ENCODE measurements at places on chromosomes 16 and 17.

DNA sequence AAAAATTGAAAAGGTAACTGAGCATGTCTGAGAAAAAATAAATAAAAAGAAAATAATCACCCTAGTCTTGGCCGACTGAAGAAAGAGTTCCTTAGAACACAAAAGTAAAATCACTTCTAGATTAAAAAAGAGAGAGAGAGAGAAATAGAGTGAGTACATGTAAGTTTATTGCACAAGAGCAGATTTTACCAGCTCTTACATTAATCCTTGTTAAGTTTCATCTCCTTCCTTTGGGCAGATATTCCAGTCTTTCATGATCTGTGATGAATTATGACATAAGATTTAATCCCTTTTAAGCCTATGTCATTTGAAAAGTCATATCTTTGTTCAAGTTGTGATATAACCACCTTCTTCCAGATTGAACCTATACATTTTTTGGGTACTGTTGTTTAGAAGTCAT is 54.8 kb downstream of the NFAT5 start:
- no peak for DNase-seq

GRCh38 chr17:78127239-78127887 is 1.2 kb downstream of the TMC6 start:
- DNase-seq: peak; percentile 56

- no peak for DNase-seq
Measured at GRCh38 chr17:50762177-50762576, 5.1 kb downstream of the ANKRD40CL start.

GRCh38 chr17:61383689-61384201 is 15.9 kb upstream of the TBX2 start:
- DNase-seq: no peak

GRCh38 chr16:69012906-69013305 is 92.5 kb upstream of the HAS3 start:
- DNase-seq: no peak

GRCh38 chr17:42342242-42343008 is 45.8 kb downstream of the STAT3 start:
- peak; percentile 51 for DNase-seq

DNA sequence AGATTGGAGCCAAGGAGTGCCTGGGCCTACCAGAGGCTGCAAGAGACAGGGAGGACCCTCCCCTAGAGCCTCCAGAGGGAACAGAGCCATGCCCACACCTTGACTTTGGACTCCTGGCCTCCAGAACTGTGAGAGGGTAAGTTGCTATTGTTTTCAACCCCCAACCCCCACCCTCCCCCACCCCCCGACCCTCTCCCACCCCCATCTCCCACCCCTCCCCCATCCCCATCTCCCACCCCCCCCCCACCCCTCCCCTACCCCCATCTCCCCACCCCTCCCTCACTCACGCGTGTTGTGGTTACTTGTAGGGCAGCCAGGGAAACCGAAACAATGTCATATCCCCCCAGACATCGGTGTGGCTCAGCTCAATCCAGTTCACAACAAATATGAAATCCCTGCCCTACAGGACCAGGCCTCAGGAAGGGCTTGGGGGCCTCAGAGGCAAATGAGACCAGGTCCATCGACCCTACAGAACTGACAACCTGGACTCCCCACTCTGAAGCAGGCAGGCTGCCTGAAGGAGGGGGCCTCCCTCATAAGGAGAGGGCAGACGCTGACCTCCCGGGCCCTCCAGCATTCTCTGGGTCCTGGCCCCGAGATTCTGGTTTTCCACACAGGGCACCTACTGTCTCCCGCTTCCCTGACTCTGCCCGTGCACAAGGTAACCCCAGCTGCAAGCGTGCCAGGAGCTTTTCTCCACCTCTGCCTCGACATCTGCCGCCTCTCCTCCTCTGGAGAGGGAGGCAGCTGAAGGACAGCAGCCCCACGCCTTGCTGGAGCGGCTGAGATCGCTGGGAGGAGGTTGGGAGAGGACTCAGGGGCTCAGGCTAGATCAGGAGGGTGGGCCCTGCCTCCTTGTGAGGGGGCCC is 3.0 kb upstream of the ZCCHC14 start:
- DNase-seq: no peak

GRCh38 chr16:72749091-72749490 is 298.8 kb downstream of the ZFHX3 start:
- DNase-seq: no peak

DNA sequence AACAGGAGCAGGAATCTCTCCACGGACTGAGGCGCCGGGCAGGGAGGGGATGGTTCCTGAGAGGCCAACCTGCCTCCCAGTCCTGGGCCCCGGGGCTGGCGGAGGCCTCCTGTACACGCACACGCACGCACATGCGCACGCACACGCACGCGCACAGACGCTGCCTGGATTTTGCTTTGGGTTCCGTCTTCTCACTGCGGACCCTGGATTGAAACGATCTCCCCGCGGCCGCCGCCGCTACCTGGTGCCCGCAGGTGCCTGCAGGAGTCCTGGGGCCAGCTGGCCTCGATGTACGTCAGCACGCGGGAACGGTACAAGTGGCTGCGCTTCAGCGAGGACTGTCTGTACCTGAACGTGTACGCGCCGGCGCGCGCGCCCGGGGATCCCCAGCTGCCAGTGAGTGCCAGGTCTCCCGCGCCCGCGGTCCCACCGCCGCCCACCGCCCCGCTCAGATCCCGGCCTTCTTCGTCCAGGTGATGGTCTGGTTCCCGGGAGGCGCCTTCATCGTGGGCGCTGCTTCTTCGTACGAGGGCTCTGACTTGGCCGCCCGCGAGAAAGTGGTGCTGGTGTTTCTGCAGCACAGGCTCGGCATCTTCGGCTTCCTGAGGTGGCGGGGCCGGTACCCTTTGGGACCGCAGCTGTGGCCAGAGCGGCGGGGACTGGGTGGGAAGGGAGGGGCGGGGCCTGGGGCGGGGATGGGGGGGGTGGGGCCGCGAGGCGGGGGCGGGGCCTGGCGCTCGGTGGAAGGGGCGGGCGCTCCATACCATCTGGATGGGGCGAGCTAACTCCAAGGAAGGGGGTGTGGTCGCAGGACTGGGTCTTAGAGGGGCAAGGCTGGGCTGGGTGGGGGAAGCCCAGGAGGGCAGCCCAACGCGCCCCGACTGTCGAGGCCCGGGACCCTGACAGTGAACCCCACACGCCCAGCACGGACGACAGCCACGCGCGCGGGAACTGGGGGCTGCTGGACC is 12.3 kb downstream of the CES4A start:
- DNase-seq: peak; percentile 44

DNA sequence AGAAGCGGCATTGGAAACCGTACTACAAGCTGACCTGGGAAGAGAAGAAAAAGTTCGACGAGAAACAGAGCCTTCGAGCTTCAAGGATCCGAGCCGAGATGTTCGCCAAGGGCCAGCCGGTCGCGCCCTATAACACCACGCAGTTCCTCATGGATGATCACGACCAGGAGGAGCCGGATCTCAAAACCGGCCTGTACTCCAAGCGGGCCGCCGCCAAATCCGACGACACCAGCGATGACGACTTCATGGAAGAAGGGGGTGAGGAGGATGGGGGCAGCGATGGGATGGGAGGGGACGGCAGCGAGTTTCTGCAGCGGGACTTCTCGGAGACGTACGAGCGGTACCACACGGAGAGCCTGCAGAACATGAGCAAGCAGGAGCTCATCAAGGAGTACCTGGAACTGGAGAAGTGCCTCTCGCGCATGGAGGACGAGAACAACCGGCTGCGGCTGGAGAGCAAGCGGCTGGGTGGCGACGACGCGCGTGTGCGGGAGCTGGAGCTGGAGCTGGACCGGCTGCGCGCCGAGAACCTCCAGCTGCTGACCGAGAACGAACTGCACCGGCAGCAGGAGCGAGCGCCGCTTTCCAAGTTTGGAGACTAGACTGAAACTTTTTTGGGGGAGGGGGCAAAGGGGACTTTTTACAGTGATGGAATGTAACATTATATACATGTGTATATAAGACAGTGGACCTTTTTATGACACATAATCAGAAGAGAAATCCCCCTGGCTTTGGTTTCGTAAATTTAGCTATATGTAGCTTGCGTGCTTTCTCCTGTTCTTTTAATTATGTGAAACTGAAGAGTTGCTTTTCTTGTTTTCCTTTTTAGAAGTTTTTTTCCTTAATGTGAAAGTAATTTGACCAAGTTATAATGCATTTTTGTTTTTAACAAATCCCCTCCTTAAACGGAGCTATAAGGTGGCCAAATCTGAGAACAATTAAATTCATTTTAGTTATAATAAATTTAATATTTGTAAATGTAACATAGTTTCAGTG is 1.7 kb downstream of the HEXIM1 start:
- DNase-seq: no peak

- no peak for DNase-seq
Measured at GRCh38 chr17:80813318-80813717, 178.3 kb upstream of the CHMP6 start.

DNA sequence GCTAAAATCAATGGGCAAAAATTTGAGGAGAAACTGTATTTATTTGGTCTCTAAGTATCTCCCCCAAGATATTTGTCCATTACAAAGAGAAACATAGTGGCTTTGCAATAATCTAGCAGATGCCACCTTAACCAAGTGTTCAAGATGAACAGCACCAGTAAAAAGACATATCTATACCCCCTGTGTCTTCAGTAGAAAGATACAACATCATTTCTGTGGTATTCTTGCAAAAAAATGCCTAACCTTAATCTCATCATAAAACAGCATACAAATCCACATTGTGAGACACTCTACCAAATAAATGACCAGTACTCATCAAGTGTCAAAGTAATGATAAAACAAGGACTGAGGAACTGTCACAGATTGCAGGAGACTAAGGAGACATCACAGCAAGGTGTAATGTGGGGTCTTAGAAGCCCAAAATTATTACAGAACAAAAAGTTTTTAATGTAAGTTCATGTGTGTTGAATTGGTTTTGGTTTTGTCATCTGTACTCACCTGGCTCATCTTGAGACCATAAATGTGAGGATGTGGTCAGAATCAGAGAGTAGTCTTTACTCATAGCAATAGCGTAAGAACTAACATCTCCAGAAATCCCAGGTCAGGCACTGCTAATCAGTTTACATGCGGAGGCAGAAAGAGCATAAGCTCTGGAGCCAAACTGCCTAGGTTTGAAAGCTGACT is 77.2 kb downstream of the AATF start:
- DNase-seq: no peak

DNA sequence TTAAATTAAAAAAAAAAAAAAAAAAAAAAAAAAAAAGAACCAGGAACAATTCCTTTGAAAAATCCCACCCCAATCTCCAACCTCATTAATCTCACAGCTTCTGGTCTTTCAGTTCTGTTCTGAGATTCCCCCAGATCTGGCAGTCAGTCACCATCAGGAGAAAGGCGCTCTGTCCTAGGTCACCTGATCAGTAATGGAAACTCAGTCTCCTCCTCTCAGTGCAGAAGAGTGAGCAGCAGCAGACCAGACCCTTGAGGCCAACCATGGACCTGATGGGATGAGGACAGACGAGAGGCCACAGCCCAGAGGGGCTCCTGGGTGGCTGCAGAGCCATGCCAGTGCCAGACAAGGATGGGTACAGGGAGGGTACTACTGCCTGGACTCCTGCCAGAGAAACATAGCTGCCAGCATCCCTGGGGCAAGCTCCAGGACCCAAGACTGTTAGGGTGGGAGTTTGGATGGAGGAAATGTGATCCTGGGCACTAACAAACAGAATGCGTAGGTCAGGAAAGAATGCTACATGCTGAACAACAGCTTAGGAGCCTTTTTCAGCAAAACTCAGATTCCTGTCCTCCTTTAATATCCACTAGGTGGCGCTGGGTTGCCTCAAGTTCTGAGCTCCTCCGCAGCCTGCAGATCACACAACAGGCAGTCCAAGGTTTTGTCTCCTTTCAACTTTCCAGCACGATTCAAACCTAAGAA is 28.7 kb downstream of the MPG start:
- DNase-seq: peak; percentile 38

- no peak for DNase-seq
Measured at GRCh38 chr16:28292731-28293600, 641 bp downstream of the SBK1 start.

DNA sequence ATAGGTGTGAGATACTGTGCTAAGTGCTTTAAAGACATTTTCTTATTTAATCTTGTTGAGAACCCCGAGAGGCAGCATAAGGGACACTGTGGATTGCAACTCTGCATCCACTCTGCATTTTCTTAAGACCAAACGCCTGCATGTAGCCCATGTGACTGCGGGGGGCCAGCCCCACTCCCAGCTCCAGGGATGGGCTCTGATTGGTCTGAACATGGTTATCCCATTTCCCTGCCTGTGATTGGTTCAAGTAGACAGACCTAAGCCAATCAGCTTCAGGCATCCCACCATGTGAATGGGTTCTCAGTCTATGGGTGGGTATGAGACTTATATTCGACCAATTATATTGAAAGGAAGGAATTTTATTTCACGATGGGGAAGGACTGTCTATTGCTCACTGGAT is 33.2 kb upstream of the USP7 start:
- DNase-seq: no peak

DNA sequence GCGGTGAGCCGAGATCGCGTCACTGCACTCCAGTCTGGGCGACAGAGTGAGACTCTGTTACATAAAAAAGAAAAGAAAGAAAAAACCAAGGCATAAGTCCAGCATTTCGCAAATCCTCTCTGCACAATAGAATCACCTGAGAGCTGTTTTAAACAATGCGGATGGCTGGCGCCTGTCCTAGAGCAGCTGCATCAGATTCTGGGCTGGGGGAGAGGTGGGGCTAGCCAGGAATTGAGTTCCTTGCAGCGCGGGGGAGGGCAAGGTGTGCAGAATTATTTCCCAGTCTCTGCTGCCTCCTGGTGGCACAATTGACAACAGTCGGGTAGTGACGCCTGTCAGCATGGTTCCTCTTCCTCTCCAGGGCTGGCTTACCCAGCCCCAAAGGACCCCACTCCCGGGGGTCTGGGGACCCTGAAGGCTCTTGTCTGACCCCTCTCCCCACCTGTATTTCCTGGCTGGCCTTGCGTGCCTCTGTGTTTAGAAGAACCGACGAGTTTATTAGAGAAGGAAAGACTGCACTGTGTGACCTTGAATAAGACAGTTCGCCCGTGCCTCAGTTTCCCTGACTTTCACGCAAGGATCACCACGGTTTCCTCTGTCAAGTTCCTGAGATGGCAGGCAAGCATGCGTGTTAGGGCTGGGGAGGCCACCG is 41.1 kb upstream of the PLCG2 start:
- peak; percentile 78 for DNase-seq

DNA sequence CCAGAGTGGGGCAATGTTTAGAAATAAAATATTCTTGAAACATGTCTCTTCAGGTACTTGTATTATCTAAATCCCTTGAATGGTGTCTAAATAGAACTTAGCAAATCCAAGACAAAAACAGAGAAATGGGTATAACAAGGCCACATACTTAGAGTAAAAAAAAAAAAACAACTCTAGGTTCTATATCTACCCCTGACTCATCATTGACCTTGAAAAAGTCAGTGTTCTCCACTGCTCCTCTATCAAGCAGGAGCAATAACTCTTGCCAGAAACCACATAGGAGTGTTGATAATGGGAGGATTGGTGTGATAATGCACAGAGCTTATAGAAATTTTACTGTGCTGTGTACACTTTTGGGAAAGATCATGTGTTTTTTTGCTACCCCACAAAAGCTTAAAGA is 296.6 kb upstream of the PMFBP1 start:
- DNase-seq: no peak

DNA sequence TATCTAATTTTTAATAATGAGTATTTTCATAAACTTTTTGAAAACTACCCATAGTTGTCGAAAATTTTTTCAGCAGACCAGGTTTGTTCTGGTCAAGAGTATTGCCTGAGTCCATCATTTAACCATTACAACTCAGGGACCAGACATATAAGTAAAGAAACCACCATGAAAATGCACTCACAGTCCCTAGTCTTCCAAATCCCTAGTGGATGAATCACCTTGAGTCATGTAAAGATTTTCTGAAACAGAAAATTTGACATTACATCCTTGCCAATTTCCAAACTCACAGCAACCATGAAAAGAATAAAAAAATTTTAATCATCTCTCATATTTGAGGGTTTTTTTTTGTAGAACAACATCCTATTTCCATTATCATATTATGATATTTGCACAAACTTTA is 1337.5 kb upstream of the CDH8 start:
- DNase-seq: no peak

All from stimulated activated CD4-positive, alpha-beta T cell treated with anti-CD3 and anti-CD28 coated beads, Interleukin-4, amount 100 ng/mL, for 48 hours (primary cell).